Brain microvascular endothelial cell (primary cell): ENCODE measurements at places on chromosomes 1 and 21.
A peak's percentile ranks its signal among the peaks of the same experiment; 100 is the strongest.

DNA sequence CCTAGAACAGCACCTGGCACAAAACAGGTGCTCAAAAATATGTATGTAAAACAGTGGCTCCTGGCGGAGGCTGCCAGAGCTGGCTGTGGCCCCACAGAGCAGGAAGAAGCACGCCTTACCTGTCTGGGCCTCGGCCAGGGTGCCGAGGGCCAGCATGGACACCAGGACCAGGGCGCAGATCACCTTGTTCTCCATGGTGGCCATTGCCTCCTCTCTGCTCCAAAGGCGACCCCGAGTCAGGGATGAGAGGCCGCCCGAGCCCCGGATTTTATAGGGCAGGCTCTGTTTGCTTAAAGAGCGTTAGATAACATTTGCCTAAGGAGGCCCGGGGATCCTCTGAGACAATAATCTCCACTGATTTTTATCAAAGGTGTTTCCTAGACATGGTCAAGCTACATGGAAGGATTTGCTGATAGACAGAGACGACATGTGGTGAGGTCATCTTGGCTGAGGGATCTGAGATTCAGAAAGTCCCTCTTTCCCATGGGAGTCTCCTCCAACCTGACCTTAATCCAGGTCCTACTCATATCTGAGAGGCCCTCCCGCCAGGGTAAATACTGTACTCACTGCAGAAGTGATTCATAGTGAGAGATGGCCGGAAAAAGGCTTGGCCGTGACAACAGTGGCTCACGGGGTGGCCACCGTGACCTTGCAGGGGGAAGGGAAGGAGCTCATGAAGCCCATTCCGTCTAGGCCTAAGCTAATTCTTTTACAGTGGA, at the start of gene TFF1:
Gene TFF1 (minus strand): TSS at position 244 of the 719 bp plus-strand sequence. CDS start 40 bp downstream, at position 204.
- peak; percentile 32 for DNase-seq

DNA sequence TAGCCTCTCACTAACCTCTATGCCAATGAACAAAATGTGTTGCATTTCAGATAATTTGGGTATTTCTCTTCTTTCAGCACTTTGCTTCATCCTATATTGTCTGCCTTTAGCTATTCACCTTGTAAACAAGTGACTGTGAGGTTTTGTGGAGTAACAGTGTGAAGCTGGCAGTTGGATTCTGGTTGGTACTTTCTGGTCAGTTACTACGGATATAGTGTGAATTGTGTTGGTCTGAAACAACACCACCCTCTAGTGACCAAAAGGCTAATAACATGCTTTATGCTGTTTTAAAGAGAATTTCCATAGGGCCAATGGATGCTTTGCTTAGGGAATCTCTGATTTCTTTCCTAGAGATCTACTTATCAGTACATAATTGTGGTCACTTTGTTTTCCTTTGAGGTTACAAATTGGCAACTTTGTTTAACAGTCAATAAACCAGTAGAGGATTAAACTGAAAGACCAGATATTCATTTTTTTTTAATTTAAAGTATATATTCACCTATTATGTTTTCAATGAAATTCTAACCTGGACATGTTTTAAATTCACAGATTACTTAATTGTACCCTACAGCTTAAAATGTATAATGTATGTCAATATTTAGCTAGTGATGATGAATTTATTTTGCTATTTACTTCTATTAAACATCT, 2.5 kb upstream of the PTGER3 start:
- peak; percentile 60 for DNase-seq

GRCh38 chr1:147651466-147651865, 18.9 kb downstream of the ACP6 start:
- DNase-seq, result no peak

GRCh38 chr1:43990271-43991199, 864 bp upstream of the CCDC24 start:
- no peak for DNase-seq

- DNase-seq, result no peak
Measured at GRCh38 chr21:37522641-37523295, 156.2 kb downstream of the DYRK1A start.

DNA sequence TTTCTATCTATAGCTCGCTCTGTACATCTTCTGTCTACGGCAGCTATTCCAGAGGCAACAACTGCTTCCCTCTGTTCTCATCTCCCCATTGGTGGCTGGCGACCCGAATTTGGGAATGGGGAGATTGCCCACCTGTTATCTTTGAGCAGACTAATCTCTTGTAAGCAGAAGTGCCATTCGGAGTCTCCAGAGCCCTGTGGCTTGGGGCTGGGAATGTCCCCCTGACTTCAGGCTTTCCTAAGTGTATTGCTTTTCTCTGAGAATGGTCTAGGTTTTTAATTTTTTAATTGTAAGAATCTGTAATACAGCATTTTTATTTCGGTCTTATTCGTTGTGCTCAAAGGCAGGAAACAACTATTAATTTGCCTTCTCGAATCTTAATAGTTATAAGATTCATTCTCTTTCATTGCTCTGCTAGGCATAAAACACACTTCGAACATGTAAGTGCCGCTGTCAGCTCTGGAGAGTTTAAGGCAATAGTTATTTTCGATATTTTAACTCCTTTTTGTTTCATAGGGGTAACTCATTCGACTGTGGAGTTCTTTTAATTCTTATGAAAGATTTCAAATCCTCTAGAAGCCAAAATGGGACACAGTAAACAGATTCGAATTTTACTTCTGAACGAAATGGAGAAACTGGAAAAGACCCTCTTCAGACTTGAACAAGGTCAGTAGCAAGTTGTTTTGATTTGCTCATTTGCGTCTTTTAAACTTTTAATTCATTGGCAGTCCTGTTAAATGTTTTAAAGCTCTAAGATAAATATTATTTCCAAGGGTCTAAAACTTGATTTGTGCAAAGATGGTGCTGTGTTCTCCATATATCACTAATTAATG, 514 bp downstream of the AGL start:
- no peak for DNase-seq

- no peak for DNase-seq
Measured at GRCh38 chr1:184541537-184542152, 154.8 kb downstream of the C1orf21 start.

GRCh38 chr1:160656737-160657136, 9.9 kb upstream of the SLAMF1 start:
- no peak for DNase-seq

GRCh38 chr1:16459352-16459925, 18.9 kb downstream of the NECAP2 start:
- no peak for DNase-seq

GRCh38 chr1:178752891-178753290, 27.8 kb downstream of the RALGPS2 start:
- no peak for DNase-seq

DNA sequence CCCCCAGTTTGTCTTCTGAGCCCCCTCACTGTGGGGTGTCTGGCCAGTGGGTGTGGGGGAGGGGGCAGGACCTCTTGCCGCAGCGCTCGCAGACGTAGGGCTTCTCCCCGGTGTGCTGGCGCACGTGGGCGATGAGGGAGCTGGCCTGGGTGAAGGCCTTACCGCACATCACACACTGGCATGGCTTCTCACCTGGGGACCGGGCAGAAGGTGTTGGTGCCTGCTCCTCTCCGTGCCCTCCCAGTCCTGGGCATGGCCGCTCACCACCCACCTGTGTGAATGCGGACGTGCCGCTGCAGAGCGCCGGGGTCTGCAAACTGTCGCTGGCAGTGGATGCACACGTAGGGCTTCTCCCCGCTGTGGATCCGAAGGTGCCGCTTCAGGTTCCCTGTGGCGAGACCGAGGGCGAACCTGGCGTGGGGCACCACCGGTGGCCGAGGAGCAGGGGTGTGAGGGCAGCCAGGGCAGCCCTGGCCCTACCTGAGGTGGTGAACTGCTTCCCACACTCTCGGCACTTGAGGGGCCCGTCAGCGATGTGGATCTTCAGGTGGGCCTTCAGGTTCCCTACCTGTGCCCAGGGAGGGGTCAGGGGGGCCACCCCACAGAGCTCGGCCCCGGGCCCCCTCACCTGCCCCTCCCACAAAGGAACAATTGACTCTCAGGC, 32.4 kb downstream of the ZBTB17 start:
- DNase-seq, result no peak

DNA sequence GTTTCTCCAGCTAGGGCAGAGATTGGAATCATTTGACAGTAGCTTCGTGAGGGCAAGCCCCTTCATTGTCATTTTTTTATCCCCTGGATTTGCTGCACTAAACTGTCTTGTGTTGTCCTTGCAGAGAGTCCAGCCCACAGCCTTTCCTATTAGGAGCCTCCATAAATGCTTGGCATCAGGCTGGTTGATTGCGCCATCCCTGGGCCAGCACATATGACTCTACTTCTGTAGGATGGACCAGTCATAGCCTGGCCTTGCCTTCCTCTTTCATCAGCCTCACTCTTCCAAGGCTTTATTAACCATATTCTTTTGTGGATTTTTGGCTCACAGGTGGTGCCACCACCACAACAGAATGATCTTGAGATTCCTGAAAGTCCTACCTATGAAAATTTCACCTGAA, 31.4 kb downstream of the LY9 start:
- DNase-seq, result no peak

- no peak for DNase-seq
Measured at GRCh38 chr1:110538075-110538474, 19.1 kb upstream of the KCNA10 start.

DNA sequence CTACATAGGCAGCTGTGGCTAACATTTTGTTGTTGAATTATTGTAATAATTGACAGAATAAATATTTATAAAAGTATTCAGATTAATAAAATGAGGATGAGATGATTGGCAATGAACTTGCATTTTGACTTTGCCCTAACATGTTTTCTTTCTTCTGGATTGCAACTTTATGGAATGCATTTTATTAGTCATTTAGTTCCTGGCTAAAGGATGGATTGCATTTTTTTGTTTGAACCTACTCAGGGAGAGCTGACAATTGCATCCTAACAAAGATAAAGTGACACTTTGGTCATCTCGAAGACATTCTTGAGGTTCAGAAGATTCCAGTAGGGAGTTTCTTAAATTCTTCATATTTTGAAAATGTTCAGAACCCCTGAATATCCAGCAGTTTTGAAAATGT, 37.5 kb downstream of the PGM1 start:
- DNase-seq, result no peak

- no peak for DNase-seq
Measured at GRCh38 chr1:177960939-177961622, 8.8 kb downstream of the SEC16B start.

DNA sequence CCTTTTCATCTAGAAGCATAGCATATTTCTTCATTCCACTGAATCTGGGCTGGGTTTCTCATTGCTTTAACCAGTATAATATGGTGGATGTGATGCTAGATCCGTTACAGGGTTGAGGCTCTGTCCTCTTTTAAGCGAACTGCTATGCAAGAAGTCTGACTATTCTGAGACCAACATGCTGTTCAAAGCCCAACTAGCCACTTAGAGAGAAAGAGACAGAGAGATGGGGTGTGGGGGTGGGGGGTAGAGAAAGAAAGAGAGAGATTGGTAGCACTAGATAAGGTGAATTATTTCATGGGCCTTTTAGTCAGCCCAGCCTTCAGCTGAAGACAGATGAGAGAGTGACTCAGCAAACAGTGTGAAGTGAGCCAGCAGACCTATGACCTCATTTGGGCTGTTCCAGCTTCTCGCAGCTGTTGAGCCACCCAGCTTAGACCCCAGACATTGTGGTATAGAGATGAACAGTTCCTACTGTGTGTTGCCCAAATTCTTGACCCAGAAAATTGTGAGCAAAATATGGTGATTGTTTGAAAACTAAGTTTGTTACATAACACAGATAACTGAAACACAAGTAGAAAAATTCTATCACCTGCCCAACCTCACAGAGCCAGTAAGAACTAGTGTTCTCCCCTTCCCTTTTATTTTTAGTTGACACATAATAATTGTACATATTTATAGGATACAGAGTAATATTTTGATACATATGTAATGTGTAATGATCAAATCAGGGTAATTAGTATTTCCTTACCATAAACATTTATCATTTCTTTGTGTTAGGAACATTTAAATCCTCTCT, 40.7 kb upstream of the PRKACB start:
- DNase-seq, result peak; percentile 90

GRCh38 chr1:3114846-3115245, 45.8 kb downstream of the PRDM16 start:
- no peak for DNase-seq

- no peak for DNase-seq
Measured at GRCh38 chr1:53929246-53929960, 16.1 kb downstream of the IFT25 start.

DNA sequence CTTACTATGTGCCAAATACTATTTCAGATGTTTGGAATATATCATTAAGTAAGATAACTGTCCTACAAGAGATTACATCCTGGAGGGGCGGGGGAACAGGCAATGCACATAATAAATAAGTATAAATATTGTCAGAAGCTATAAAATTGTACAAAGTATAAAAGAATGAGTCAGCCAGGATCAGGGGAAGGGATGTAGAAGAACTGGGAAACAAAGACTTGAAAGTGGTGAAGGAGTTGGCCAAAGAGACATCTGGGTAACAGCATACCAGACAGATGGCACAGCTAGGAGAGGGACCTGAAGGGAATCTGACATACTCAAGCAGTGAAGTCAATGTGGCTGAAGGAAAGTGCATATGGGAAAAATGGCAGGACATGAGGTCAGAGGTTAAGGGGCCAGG, 53.9 kb downstream of the CYYR1 start:
- DNase-seq, result no peak

DNA sequence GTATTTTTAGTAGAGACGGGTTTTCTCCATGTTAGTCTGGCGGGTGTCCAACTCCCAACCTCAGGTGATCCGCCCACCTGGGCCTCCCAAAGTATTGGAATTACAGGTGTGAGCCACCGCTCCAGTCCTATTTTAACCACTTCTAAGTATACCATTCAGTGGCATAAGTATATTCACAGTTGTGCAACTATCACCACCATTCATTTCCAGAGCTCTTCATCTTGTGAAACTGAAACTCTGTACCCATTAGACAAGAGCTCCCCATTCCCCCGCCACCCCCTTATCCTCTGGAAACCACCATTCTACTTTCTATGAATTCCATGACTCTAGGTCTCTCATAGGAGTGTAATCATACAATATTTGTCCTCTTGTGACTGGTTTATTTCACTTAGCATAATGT, 40.2 kb upstream of the CAMTA1 start:
- no peak for DNase-seq

DNA sequence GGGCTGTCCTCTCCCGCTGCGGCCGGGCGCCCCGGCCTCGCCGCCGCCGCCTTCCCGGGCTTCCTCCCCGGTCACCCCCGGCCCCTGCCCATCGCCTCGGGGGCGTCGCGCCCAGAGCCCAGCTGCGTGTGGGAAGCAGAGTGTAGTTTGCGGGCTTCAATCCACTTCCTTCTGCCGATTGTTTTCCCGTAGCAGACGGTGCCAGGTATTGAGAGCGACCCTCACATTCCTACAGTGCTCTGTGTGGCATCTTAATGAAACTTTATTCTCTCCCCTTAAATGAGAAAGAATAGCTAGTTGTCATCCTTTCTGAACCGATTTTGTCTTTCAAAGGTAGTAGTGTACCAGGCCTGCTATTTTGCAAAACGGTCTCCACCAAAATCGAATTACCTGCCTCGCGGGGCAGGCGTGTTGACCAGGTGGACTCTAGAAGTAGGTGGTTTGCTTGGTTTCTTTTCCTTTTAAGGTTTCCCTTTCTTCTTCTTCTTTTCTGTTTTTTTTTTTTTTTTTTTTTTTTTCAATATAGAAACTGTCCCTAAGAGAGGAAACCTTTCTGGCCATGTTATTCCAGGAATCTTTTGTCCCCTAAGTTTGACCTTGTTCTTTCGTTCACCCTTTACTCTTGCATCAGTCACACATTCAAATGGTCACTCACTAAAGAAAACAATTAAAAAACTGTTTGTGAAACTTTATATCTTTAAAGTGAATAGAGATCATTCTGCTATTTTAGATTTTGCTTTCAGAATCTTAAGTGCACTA, 881 bp downstream of the USP25 start:
- DNase-seq, result no peak

GRCh38 chr1:198024782-198025181, 107.6 kb downstream of the LHX9 start:
- DNase-seq, result no peak
